ENCODE measurements at places on chromosomes 7 and 10.

DNA sequence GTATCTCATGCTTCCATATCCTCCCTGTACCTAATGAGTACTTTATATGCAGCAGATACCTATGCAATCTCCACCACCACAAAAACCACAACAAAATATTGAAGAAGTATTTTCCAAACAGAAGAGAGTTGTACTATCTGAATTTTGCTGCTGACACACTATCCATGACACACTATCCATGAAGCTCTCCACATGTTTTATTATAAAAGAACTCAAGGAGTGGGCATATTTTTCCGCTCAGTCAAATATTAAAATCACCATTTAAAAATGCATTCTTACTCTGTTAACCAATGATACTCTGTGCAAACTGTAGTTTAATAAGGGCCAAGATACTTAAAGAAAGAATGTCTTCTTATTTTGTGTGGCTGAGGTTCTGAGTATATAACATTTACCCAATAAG lies 2.8 kb downstream of the BET1 start:
- DNase-seq = peak; percentile 42

- DNase-seq = no peak
These were observed 94.5 kb downstream of the ZNF33B start for GRCh38 chr10:42543840-42544372.

- DNase-seq = no peak
These were observed 18.9 kb downstream of the JMJD1C start for GRCh38 chr10:63446716-63447440.

DNA sequence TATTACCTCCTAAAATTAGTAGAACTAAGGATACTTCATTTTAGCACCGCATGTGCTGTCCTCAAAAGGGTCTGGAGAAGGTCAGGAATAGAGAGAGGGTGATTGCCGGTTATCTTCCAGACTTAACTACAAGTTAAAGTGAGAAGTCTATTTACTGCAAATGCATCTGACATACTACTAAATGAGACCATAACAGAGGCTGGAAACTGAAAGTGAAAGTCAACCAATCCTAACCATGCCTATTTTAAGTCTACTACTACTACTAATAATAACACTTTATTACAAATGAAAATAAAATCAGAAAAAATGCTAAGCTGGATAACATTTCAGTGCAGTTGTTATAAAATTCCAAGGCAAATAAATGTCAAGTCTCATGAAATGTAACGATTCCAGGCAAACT lies 244.7 kb downstream of the KIF20B start:
- no peak for DNase-seq

GRCh38 chr7:157292770-157293412 lies 43.9 kb upstream of the DNAJB6 start:
- DNase-seq = no peak

DNA sequence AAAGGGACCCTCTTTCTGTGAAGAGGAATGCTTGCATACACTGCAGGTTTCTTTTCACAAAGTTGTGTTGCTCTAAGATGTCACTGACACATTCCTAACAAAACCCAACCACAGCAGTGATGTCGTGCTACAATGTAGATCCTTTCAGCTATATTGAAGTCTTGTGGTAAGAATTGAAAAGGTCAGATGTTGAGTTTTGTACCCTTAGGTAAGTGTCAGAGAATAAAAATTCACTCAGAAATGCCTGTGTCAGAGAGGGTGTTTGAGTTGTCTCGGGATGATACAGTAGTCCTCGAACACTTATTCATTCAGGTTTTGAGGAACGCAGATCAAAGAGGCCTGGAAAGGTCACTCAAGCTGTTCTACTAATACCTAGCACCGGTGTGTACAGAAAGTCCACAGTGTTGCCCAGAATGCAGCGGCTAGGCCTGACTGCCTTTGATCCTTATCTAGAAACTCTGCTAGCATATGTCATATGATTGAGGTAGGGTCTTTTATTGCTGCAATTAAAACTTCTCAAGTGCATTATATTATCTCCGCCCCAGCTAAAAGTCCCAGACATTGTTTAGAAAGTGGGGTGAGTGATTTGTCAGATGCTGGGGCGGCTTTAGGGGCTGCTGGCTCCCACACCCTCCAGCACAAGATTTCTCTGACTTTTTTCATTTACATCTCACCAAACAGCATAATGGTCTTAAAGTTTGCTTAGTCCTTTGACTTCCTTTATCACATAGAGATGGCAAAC lies 26.0 kb downstream of the RNF32 start:
- no peak for DNase-seq
